Breast epithelium (tissue), 4 donors: ENCODE measurements at places on chromosomes 16 and 17.
A peak's percentile ranks its signal among the peaks of the same experiment; 100 is the strongest.

- no peak for DNase-seq
Measured at GRCh38 chr17:73261617-73261951, at the start of gene CPSF4L. Gene CPSF4L (minus strand): TSS chr17:73261880. CDS start chr17:73261818, 62 bp downstream.

- peak; percentile 76 for DNase-seq
Measured at GRCh38 chr16:3020247-3020603, at the start of gene TNFRSF12A. Gene TNFRSF12A (plus strand): TSS chr16:3020368. CDS start chr16:3020398, 30 bp downstream.

DNA sequence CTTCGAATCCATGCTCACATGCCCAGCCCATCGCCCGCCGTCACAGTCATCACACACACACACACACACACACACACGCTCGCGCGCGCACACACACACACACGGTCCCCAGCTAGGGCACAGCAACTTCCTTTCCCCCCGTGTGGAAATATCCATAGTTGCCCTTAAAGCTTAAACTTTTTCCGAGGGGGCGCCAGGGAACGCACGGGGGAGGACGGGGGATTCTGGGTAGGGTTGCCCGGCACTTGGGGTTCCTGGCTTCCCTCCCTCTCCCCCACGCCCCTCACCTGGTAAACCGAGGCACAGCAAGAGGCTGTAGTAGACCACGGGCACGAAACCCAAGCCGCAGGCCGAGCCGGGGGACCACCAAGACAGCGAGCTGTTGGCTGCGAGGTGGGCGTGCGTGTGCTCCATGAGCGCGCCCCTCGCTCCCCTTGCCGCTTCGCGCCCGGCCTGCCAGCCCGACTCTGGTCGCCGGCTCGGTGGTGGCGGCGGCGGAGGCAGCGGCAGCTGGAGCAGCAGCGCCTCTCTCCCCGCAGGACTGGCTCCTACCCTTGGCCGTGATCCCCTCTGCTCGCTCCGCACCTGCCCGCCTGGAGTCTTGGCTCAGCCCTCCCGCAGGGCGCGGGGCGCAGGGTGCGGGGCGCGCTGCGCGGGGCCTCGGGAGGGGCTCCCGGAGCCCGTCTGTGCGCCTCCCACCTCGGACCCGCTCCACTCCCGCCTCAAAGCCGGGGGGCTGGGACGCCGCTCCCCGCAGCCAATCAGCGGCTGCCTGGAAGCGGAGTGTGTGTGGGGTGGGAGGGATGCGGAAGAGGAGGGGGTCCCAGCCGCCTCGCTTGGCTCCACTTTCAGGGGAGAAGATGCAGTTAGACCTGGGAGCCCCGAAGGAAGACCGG lies at the start of gene GPR139:
TSS of gene GPR139 (minus strand) at position 688 of the 896 bp plus-strand sequence. CDS start at position 414, 274 bp downstream.
- DNase-seq: no peak

DNA sequence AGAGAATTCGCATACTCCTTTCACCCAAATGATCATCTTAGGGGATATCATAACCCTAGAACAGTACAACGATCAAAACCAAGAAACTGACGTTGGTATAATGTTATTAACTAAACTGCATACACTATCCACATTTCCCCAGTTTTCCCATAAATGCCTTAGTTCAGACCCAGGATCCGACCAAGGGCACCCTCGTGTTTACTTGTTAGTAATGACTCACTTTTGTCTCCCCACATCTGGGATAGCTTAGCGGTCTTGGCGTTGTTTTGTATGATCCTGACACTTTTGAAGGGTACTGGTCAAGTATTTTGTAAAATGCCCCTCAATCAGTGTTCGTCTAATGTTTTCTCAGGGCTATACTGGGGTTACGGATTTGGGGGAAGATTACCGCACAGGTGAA lies 8.0 kb downstream of the HS3ST3A1 start:
- DNase-seq: no peak
